ENCODE measurements at places on chromosomes 2 and 18. TPM values are rescaled to one million over a fixed set of nuclear protein-coding genes. Genes with fewer than 3 reads are reported as not detected.

The AQP4 gene
- total RNA-seq, result 490 TPM

The TTR gene
- total RNA-seq, result 1.1 TPM

DNA sequence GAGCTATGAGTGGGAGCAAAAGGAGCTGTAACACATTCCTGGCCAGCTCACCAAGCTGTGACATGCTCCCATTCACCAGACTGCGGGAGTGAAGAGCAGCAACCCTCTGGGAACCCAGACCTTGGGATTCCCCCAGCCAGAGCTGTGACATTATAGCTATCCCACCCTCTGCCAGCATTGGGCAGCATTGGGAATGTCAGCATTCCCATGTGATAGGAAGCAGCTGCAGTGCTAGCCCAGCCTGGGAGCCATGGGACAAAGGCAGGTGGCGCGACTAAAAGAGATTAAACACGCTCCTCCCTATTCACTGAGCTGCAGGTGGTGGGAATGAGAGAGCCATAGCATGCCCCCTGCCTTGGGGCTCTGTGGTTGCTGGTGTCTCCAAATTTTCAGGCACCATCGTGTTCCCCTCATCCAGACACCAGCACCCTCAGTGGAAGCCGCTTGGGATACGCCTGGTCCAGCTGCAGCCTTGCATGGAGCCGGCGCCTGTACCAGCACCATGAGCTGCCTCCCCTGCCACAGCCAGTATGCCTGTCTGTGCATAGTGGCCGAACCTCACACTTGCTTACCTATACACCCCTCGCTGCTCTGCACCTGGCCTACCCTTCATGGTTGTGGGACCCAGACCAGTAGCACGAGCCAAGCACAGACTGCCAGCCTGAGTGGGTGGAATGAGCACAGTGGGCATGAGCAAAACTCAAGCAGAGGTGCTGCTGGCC, 695.6 kb upstream of the GCFC2 start:
- no peaks in the 10 kb centered on the region for H3K4me1 ChIP-seq
- no peak overlapping the region for H3K27ac ChIP-seq
- H3K27me3 ChIP-seq, result no peaks in the 10 kb centered on the region
- no peaks in the 10 kb centered on the region for H3K36me3 ChIP-seq
- DNase-seq, result no peak
- no peak overlapping the region for H3K4me3 ChIP-seq

DNA sequence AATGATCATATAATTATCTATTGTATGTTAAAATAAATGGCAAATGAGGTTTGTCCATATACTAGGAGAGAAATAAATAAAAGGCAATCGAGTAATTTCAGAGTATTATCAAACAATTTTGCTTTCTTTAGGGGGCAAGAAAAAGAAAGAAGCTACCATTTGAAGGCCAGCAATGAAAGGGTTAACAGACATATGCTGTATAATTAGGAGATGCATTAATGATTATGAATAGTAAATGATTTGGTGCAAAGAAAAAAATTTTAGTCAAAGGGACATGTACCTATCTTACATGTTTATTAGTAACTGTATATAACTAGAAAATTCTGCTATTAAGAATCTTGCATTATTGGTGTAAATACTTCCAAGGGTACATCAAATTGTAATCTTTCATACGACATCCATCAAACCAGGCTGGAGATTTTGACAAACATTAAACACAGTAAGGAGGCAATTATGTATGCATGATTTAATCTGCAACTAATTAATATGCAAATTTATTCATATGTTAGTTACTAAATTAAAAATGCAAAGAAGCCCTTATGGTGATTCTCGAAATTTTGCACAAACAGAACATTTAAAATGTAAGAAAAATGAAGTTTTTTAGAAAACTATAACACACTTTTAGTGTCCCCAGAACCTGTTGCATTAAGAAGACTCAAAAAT, 251.4 kb downstream of the TCF4 start:
- H3K27me3 ChIP-seq, result no peaks in the 10 kb centered on the region
- H3K27ac ChIP-seq, result no peak overlapping the region
- H3K4me3 ChIP-seq, result no peak overlapping the region

DNA sequence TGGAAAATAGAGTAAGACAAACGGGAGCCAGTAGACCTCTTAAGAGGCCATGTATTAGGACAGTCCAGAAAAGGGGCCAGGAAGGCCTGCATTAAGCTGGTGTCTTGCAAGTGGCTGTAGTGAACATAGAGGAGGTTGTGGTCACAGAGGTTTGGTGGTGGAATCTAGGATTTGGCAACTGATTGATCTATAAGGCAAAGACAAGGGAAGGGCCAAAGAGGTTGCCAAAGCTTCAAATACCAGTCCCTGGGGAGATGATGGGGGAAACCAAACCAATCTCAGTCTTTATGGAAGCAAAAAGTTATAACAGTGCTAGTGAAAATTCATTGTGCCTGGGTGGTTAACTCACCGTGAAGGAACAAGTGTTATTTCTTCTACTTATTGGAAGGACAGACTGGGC, 28.7 kb upstream of the RTN4 start:
- H3K27ac ChIP-seq, result no peak overlapping the region
- no peak overlapping the region for H3K4me3 ChIP-seq
- H3K4me1 ChIP-seq, result peaks cover under 1% of the 10 kb centered on the region
- DNase-seq, result no peak
- H3K27me3 ChIP-seq, result no peaks in the 10 kb centered on the region

GRCh38 chr18:58502628-58503027, 126.3 kb downstream of the ALPK2 start:
- peaks cover 10% of the 10 kb centered on the region for H3K4me1 ChIP-seq
- no peak for DNase-seq
- no peak overlapping the region for H3K4me3 ChIP-seq
- no peaks in the 10 kb centered on the region for H3K27me3 ChIP-seq
